NCI-H774 (cell line): ENCODE measurements at places on chromosomes 16 and 17.

DNA sequence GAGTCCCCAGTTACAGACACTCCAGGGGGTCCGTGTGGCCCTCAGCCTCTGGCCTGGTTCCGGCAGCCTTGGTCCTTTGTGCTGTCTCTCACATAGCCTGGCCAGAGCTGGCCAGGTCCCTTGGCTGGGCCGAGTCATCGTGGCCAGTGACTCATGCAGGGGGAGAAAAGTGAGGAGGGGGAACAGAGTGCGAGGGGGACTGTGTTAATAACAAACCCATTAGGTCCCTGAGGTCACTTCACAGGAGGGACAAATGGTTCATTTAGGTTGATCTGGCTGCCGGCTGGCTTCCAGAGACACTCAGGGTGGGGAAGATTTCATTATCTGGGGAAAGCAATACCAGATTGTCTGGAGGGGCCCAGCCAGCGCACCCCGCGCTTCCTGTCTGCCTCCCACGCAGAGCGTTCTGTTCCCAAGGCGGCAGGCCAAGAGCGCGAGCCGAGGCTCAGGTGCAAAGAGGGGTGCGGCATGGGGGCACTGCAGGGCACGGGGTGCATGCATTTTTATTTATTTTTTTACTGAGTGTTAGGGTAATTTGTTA is 223.1 kb downstream of the SEC14L1 start:
- no peak for DNase-seq

- no peak for DNase-seq
Measured at GRCh38 chr17:63189082-63189481, 223.0 kb downstream of the TANC2 start.

DNA sequence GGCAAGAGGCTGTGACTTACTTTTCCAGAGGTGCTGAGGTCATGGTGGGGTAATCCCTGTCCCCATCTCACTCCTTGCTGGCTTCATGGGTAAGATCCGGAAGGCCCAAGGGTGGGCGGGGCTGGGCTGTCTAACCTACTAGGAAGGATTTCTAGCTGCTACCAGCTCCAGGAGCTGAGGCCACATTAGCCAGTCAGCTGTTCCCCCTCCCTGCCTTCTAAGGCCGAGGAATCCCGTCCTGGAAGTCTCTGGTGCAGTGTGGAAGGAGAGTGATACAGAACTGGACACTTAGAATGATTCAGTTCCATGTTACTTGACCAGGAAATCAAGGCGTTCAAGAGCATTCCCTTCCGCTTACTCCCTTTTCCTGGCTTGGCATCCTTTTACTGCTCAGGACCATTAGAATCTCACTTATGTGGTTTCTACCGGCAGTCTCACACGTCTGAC is 8.9 kb downstream of the GNGT2 start:
- no peak for DNase-seq

- DNase-seq, result no peak
Measured at GRCh38 chr17:49696233-49696761, 11.5 kb downstream of the SLC35B1 start.

DNA sequence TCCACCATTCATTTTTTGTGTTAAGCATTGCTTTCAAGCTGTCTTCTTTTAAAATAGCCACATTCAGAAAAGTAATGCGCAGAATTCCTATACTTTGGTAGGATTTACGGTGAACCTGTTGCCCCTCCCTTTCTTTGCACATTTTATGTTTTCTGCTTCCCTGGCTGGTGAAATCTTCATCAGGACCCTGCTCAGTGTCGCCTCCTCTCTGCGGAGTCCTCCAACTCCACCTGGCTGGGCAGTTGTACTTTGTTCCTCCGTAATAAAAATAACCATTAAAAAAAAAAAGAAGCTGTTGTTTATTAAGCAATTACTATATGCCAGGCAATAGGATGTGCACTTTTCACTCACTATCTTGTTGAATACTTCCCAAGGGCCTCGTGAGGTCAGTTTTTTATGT is 2.9 kb downstream of the UMOD start:
- DNase-seq, result no peak

DNA sequence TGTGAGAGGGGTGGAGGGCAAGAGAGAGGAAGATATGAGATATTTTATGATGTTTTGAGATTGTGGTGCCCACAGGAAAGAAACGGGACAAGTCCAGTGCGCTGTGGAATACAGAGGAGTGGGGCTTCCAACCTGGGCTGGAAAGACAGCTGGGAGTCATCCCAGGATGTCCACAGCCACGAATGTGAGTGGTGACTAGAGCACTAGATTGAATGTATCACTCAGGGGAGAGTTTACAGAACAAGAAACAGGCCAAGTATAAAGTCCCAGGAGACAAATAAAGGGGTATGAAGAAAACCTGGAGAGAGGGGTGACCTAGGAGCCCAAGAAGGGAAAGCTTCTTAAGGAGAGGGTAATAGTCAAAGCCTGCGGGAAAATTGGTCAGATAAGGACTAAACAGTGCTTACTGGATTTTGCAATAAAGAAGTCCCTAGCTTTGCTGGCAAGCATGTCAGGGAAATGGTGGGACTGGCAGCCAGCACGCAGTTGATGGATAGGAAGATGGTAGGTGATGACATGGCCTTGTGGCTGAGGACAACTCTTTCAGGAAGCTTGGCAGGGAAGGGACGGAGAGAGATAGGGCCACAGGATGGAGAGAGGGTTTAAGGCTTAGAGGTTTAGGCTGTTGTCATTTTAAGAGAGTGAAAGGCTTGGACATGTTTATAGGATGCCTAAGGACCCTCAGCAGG is 114.5 kb downstream of the AXIN2 start:
- no peak for DNase-seq

DNA sequence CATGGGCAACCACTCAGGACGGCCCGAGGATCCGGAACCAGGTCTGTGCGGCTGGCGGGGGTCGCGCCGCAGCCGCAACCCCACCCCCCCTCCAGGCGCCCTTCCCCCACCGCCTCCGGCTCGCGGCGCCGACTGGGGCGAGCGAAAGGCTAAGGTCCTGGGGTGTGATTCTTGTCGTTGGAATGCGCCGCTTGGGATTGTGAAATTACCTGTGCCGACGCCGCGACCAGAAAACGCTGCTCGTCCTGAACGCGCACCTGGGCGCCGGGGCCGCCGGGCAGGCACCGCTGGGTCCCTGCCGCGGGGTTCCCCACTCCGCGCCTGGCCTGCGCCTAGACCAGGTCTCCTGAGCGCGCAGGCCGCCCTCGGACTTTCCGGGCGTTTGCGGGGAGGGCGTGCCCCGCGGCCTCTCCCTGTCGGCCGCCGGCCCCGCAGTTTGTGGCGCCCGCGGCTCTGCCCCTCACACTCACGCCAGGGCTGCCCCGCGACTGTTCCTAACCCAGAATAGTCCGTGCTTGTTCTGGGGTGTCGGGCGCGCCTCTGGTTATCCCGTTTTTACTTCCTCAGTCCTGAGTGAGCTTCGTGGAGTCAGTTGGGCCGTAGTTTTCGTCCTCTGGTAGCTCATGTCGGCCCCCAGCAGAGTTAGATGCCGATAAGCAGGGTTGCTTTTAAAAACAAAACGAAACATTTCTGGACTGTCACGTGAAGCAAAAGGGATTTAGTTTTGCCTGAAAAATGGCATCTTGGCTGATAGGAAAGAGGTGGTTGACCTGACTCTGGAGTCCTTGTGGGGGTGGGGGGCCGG is 147.2 kb downstream of the SPECC1 start:
- no peak for DNase-seq
